NCI-H2171 treated with DMSO at 0.1 percent for 48 hours (cell line): ENCODE measurements at places on chromosomes 2 and 18.

DNA sequence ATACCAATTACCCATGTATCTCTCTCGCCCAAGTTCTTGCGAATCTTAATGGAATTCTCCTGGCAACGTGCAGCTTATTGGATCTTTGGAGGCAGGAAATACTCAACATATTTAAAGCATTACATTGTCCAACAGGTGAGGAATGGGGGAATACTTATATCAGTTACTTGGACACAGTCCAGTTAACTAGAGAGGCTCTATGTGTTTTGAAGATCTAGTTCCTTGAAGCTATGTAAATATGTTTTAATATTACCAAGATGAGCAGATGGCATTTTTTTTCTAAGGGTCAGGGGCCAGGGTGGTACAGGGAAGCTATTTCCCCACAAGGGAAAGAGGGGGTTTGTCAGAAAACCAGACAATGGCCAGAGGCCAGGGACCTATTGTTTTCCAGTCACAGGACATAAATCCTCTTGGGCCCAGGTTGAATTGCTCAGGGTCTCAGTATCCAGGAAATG is 26.8 kb upstream of the MC5R start:
- DNase-seq = no peak

DNA sequence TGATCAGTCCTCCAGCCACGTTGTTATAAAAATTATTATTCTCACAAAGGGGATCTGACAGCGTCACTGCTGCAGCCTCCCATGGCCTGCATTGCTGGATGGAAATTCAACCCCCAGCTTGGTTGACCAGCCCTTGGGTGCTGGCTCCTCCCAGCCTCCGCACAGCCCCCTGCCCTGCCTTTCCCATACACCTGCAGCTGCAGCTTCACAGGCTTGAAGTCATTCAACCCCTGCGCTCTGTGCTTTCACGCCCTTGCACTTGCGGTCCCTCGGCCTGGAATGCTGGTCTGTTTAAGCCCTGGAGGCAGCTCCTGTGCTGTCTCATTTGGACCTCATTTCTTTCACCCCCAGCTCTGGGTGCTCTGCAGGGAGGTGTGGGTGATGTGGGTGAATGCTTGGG is 860 bp upstream of the CD8A start:
- no peak for DNase-seq

DNA sequence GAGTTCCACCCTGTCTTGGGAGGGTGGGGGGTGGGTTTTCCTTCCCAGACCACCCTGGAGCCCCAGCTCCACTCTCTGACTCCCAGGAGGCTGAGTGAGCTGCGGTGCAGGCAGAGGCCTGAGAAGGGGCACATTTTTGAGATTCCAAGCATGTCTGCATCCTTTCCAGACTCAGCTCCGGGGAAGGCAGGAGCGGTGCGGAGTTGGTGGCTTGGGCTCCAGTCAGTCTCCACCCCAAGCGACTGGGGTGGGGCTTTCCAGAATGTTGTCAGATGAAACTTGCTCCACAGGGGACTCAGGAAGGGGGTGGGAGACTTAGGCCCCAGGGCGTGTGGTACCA is 44.2 kb upstream of the HS6ST1 start:
- DNase-seq = no peak

DNA sequence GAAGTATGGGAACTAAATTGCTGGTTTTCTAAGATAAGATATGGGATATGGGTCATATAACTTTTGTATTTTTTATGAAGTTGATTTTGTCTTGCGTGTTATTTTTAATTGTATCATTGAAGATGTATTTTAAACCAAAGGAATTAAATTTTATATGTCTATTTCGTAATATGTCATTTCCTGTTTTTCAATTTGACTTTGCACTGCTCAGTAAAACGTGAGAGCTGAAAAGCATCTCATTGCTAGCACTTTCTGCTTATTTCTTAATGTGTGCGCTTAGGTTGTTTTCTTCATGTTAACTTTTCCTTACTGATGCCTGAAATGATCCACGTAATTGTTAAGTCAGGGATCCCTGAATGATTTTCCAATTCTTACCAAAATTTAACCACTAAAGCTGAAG is 41.2 kb upstream of the KLF11 start:
- no peak for DNase-seq

GRCh38 chr18:48136051-48136826 is 205.8 kb upstream of the SMAD2 start:
- DNase-seq = no peak

DNA sequence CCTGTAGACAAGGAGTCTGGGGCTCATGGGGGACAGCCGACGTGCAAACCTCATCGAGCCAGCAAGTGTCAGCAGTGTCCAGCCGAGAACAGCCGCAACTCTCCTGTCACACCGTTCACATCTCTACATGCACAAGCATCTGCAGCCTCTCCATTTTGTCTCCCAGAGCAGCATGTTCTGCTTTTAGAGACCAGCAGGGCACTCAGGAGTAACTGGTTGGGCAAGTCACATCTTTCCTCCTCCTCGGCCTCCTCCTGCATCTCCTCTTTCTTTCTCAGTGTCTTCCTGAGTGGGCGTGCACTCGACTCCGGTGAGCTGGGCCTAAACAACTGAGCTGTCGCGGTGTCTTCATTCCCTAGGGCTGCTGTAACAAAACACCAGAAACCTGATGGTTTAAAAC is 249.9 kb downstream of the SH3BP4 start:
- DNase-seq = peak; percentile 48

- no peak for DNase-seq
Observed at GRCh38 chr2:240642806-240643092, 17.5 kb downstream of the GPR35 start.

- no peak for DNase-seq
Observed at GRCh38 chr2:113058411-113058994, 495 bp upstream of the IL36RN start.

GRCh38 chr2:109110170-109110569 is 18.8 kb upstream of the SH3RF3 start:
- DNase-seq = peak; percentile 83

DNA sequence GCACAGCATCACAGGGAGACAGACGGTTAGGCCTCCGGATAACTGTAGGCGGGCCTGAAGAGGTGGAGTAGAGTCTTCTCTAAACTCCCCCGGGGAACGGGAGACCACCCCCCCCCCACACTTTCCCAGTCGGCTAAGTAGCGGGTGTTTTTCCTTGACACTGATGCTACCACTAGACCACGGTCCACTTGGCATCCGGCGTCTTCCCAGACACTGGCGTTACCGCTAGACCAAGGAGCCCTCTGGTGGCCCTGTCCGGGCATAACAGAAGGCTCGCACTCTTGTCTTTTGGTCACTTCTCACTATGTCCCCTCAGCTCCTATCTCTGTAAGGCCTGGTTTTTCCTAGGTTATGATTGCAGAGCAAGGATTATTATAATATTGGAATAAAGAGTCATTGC is 25.7 kb upstream of the NCL start:
- no peak for DNase-seq

- DNase-seq = no peak
Observed at GRCh38 chr18:37270038-37270665, 295.4 kb downstream of the CELF4 start.

GRCh38 chr2:48069769-48070168 is 163.5 kb upstream of the FBXO11 start:
- DNase-seq = no peak

- no peak for DNase-seq
Observed at GRCh38 chr2:96926791-96927190, 56.9 kb upstream of the SEMA4C start.

DNA sequence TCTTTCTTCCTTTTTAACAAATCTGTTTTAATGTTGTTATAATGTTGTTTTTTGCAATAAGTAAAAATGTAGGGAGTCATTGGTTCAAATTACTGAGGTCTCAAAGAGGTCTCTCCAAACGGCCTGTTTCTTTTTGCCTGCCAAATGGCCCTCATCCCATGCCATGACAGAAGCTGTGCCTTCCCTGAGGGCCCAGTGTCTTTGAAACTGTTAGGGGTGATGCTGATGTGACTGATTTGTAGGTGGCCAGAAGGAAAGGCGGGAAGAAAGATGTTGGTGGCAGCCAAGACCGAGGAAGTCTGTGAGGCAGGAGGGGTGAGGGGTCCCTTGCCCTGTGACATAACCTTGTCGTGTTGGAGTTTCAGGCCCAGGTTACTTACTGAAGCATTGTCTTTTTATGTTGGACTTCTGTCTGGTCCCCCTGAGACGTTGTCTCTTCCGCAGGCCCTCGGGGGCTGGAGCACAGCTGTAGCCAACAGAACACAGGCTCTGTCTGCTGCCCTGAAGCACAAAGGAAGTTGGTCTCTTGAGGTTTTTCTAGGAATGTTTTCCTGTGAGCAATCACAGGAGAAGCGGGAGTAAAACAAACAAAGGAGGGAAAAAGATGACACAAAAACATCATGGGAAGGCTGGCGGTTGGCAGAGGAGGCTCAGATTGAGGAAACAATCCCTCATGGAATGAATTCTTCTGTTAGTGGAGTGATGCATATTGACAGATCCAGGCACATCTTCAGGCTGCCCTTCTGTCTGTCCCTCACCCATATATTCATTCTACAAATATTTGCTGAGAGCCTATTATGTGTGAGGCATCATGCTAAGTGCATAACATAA is 4.9 kb upstream of the ST3GAL5 start:
- DNase-seq = peak; percentile 46

GRCh38 chr2:232310696-232311095 is 67.9 kb upstream of the ALPP start:
- DNase-seq = no peak

- DNase-seq = no peak
Observed at GRCh38 chr2:27653397-27653796, 10.0 kb downstream of the SUPT7L start.

- DNase-seq = no peak
Observed at GRCh38 chr2:172672114-172672513, 63.5 kb upstream of the RAPGEF4 start.
